ENCODE measurements at places on chromosomes 13 and 19.

- peak; percentile 43 for DNase-seq
These were observed 9.1 kb upstream of the EPHX3 start for GRCh38 chr19:15241259-15241910.

GRCh38 chr13:35643625-35644024 is 167.1 kb upstream of the MAB21L1 start:
- no peak for DNase-seq

- DNase-seq = no peak
These were observed 151.8 kb upstream of the SOX1 start for GRCh38 chr13:111915104-111915551.

GRCh38 chr13:51846756-51847155 is 1.8 kb upstream of the TMEM272 start:
- no peak for DNase-seq

- DNase-seq = no peak
These were observed 10.8 kb downstream of the ALOX5AP start for GRCh38 chr13:30745906-30746686.

GRCh38 chr19:16141043-16141442 is 2.4 kb upstream of the HSH2D start:
- no peak for DNase-seq

DNA sequence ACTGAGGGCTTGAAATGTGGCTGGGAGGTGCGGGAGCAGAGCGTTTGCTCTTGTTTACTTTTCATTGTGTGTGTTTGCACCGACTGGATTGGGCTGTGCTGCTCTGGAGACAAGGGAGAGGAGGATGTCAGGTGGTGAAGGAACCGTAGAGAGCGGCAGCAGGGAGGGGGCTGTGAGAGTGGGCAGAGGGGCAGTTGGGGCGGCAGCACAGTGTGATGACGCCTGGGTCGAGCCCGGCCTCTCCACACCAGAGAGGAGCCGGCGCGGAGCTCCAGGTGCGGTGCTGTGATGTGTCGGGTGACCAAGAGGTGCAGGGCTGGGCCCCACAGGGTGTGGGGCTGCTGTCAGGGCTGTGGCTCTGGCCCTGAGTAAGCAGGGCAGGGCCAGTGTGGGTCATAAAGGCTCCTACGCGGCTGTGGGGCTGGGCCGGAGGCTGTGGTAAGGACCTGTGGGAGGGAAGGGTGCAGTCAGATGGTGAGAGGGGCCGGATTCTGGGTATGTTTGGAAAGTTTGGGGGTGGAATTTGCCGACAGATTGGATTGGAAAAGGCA is 10.5 kb downstream of the NAXD start:
- no peak for DNase-seq

GRCh38 chr19:35620001-35620400 is 7.5 kb downstream of the HAUS5 start:
- DNase-seq = no peak

- DNase-seq = peak; percentile 66
These were observed 1.3 kb downstream of the ITGBL1 start for GRCh38 chr13:101453784-101454201.

GRCh38 chr13:21478881-21479808 is 20.0 kb upstream of the ZDHHC20 start:
- DNase-seq = peak; percentile 77

DNA sequence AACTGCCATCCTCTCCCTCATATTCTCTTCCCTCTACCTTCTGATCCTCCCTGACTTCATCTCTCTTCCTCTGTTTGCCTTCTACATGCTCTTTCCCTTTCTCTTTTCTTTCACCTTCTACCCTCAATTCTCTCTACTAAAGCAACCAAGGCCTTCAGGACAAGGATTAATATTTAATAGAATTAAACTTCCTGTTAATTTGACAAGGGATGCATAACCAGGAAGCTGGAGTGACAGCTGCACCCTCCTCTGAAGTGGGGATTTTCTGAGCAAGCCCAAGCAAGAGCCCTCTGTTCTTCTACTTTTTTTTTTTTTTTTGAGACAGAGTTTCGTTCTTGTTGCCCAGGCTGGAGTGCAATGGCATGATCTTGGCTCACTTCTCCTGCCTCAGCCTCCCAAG is 63.4 kb upstream of the MED4 start:
- DNase-seq = no peak

GRCh38 chr13:50598338-50598737 is 245.2 kb downstream of the DLEU7 start:
- DNase-seq = no peak

GRCh38 chr19:18109733-18110608 is 12.4 kb downstream of the MAST3 start:
- peak; percentile 56 for DNase-seq
